ENCODE measurements at places on chromosomes 1 and 21.

DNA sequence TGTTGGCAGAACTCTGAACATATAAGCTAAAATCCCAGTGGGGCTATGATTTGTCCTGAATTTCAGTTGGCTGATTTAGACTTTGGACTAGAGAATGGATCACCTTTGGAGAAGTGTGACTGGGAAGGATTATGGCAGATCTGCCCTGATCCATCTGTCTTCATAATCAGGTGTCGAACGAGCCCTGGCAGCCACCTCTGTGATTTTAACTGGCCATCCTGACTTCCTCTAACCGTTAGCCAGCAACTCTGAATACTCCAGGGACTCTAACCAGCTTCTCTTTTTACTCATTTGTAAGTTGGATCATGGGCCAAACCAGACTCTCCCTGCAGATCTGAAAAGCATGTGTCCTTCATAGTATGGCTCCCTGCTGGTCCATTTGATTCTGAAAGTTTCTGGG, 32.0 kb downstream of the ACTN2 start:
- DNase-seq = no peak

GRCh38 chr1:52359676-52360594, 6.1 kb downstream of the CC2D1B start:
- no peak for DNase-seq

DNA sequence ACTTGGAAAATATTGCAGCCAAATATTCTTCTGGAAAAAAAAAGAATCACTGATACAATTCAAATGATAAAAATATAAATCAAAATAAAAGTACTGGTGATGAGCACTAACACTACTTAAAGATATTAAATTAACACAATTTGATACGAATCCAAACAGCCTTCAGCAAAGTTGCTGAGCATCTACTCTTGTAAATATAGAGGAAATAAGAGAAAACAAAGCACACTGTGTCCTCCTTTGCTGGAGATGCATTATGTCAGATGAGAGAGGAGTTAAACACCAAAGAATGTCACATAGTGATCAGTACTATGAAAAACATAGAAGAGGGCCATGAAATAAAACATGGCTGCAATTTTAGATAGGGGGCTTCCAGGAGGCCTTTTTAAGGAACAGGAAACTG, 177.4 kb upstream of the RNPC3 start:
- DNase-seq = no peak

- peak; percentile 25 for DNase-seq
Measured at GRCh38 chr1:44655609-44656008, 18.7 kb downstream of the TMEM53 start.

DNA sequence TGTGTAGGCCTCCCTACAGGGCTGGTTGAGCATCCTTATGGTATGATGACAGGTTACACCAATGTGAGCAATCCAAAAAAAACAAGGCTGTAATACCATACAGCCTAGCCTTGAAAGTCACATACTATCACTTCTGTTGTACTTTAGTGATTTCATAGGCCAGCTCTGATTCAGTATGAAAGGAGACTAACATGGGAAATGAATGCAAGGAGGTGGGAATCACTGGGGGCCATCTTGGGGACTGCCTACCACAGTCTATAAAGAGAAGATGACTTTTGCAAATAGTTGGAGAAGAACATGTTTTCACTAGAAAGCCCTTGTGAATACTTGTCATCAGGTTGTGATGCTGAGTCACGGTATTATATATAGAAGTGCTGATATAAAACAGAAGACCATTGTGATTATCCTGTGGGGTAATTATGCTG, 270.7 kb downstream of the S1PR1 start:
- no peak for DNase-seq

DNA sequence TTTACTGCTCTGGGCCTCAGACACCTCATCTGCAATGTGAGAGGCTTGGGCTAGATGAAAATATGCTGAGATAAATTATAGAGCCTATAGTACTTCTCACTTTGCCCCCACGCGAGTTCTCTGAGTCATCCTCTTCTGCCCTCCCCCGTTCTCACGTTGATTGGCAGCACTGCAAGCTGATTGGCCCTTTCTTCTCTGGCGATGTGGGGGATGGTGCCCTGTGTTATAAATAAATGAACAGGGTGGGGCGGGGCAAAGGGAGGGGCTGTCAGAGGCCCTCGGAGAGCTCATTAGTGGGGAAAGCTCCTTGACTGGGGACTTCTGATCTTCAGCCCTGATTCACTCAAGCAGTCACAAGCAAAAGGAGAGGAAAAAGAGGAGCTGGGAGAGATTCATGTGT, 64.3 kb upstream of the ZC3H12A start:
- DNase-seq = no peak

- DNase-seq = peak; percentile 86
Measured at GRCh38 chr1:155139895-155140629, at the start of gene DPM3. TSS of gene DPM3 (minus strand) at chr1:155140531. CDS start at chr1:155140240, 291 bp downstream.
